ENCODE measurements at places on chromosomes 7 and 10. TPM values are rescaled to one million over a fixed set of nuclear protein-coding genes. Genes with fewer than 3 reads are reported as not detected.

GRCh38 chr7:122136639-122137245 is 7.3 kb downstream of the AASS start:
- DNase-seq: no peak

DNA sequence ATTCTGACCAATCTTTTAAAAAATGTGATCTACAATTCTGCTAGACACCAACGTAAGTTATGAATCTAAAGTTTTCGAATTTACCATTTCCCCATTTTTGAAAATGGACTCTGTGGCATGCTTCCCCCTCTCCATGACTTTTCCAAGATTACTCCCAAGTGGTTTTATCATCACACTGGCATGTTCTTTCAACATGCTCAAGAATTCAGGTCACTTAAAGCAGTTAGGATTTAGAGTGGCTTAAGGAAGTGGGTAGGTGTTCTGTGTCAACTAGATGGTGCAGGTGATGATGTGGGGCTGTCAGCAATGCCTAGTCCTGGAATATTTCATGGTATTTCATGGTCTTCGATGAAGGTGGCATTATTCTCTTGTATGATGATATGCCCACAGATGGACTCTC is 164.0 kb upstream of the ASAH2 start:
- no peak for DNase-seq

- no peak for DNase-seq
Observed at GRCh38 chr10:101959346-101959916, 96.5 kb downstream of the ARMH3 start.

- DNase-seq: peak; percentile 87
Observed at GRCh38 chr10:70785190-70785589, at the start of gene TBATA. TBATA (minus strand) TSS chr10:70785377; CDS start chr10:70783379, 1,998 bp downstream.

DNA sequence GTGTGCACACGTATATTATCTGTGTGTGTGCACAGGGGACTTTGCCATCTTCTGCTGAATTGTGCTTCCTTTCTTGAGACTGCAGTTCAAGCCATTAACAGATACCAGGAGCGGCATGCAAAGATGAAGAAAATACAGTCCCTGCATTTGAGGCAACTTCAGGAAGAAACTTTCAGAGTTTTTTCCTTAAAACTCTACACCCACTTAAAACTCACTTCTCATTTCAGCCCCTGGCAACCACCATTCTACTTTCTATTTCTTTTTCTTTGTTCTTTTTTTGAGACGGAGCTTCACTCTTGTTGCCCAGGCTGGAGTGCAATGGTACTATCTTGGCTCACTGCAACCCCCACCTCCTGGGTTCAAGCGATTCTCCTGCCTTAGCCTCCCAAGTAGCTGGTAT is 448.9 kb upstream of the ZMIZ1 start:
- no peak for DNase-seq

Gene ADCY1
- 2.5 TPM for total RNA-seq

All from vagina (tissue), 2 donors.